NT2/D1 (cell line): ENCODE measurements at places on chromosomes 1 and 21.

- no peak for DNase-seq
Measured at GRCh38 chr21:31710586-31710985, 21.3 kb downstream of the SCAF4 start.

DNA sequence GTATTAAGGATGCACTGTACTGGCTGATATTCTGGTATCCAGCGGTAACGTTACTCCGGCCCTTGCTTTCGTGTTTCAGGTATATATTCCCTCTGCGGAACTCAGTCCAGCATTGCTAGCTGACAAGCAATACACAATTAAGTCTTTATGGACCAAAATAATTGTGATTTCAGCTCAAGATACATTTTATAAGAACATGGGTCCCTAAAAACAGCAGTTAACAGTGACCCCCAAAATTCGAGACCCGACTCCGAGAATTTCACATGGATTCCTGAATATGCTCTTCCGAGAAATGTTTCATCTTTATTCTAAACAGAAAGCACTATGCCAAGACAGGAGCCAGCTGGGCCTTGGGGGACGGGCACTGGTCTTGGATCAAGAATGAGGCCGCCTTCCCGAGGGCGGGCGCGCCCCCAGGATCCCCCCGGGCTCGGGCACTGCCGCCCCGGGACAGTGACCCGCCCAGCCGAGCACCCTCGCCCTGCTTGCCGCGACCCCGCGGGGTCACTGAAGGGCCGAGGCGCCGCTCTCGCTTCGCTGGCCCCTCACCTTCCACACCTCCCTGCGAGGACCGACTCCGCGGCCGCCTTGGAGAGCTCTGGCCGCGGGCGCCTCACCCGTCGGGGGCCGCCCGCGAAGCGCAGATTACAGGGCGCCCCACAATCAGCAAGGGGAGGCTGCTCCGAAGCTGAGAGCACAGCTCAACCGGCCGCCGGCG is 610 bp downstream of the SCYL3 start:
- DNase-seq: no peak

DNA sequence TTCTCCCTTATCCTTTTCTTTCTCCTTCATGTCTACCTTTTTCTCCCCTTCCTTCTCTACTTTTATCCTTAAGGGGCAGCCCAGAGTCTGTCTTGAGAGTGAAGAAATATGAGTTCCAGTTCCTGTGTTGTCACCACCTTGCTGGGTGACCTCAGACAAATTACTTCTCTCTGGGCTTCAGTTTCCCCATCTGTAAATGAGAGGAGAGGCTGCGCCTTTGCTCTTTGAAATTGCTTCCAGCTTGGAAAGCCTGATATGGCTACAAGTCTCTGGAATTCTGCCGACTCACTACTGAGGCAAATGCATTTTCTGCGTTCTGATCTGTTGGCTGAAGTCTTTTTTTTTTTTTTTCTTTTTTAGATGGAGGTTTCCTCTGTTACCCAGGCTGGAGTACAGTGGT is 119.2 kb downstream of the SYF2 start:
- DNase-seq: no peak

DNA sequence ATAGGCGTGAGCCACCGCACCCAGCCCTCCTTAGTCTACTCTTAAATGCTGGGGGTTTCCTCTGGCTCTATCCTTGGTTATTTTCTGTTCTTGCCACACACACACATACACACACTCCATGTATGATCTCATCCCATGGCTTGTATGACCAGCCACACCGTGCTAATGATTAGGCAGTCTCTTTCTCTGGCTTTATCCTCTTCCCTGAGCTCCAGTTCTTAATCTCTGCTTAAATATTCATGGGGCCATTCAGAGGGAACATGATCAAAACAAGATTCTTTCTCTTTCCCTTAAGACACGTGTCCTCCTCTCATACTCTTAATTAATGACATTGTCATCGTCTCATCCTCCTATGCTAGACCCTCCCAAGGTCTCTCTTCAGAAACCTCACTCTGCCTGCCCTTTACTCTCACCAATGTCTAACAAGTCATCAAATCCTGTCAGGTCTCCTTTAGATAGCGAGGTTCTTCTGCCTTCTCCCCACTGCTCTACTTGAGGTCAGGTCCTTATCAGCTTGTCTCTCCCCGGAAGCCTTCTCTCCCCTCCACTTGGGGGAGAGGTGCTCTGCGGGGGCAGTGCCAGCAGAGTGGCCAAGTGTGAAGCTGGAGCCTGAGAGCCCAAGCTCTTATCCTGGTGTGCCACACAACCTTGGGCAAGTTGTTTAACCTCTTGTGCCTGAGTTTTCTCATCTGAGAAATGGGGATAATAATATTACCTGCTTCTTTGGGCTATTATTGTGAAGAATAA is 83.0 kb upstream of the GNG12 start:
- DNase-seq: no peak

GRCh38 chr1:166612886-166613285 is 226.4 kb upstream of the POGK start:
- DNase-seq: no peak

DNA sequence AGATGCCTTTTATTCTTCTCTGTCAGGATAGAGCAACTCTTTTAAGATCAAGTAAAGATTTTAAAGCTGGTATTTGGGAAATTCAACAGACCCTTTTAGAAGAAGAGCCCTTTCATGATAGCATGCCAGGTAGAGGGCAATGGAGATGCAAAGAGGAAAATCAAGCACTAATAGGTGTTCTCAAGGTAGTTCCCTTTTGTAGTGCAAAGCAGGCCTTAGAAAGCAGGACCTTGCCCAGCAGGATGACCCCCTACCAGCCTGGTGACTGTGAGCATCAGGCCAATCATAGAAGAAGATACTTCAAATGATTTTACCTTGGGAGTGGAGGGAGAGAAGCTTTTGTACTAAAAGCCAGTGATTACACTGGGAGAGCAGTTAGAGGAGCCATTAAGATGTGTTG is 381.4 kb upstream of the ZRANB2 start:
- DNase-seq: peak; percentile 71

DNA sequence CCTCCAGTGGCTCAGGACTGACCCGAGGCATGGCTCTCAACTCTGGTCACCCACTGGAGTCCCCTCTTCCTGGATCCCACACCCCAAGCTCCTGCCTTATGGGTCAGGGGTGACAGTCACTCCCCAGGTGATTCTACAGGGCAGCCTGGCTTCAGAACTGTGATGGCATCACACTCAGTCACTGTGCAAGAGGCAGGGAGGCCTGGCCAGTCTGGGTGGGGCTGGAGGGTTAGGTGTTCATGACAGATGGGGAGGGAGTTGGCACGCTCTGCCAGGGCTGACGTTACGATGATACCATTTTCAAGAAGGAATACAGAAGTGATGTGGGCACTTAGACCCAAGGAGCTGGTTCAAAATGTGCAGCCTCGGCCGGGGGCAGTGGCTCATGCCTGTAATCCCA is 25.2 kb upstream of the ABCG1 start:
- DNase-seq: no peak

DNA sequence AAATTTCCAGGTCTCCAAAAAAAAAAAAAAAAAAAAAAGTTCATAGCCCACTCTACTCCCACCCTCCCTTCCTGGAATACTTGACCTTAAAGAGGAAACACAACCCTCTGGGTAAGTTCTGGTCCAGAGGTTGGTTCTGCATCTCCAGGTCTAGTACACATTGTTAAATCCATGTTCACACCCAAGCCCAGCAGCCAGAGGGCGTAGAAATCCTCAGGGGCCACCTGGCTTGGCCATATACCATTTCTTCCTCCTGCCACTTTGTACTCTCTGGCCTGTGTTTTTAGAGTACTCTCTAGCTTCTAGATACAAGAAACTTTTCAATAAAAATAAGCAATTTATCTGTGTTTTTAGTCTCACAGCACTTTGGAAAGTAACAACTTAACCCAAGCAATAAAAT is 89.3 kb downstream of the PHTF1 start:
- no peak for DNase-seq

DNA sequence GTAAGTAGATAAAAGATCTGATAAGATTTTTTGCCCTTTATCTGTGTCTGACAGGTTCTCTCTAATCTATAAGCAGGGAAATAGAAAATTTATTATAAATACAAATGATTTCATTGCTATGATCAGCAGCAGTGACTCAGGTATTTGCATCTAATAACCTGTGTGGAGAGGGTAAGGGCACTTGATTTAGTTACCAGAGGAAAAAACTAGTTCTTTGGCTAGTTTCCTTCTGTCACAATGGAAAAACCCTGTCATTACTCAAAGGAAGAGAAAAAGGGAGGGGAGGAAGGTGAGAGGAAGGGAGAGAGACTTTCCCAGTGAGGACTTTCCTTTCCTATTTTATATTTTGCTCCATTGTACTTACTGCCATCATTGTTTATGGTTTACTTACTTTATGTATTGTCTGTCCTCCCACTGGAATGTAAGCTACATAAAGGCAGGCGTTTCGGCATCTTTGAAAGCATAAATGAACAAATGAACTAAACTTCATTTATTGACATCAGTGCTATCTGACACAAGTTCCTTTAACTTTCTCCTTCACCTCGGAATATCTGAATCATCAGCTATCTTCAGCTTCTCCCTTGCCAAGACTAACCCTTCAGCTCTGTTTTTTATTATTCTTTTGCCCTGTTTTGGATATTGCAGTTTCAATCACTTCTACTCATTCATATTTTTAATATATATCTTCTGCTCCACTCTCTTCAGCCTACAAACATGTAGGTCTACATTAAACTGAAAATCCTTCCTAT is 34.9 kb downstream of the WDR3 start:
- no peak for DNase-seq

- DNase-seq: no peak
Measured at GRCh38 chr1:219220945-219221344, 47.3 kb downstream of the LYPLAL1 start.

GRCh38 chr1:10057343-10057742 is 24.6 kb downstream of the UBE4B start:
- DNase-seq: no peak

DNA sequence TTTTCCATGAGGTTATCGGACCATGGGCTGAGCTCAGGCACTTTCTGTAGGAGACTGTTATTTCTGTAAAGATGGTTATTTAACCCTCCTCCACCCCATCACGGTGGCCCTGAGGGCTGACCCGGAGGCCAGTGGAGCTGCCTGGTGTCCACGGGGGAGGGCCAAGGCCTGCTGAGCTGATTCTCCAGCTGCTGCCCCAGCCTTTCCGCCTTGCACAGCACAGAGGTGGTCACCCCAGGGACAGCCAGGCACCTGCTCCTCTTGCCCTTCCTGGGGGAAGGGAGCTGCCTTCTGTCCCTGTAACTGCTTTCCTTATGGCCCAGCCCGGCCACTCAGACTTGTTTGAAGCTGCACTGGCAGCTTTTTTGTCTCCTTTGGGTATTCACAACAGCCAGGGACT is 2.6 kb upstream of the CCDC28B start:
- DNase-seq: no peak

DNA sequence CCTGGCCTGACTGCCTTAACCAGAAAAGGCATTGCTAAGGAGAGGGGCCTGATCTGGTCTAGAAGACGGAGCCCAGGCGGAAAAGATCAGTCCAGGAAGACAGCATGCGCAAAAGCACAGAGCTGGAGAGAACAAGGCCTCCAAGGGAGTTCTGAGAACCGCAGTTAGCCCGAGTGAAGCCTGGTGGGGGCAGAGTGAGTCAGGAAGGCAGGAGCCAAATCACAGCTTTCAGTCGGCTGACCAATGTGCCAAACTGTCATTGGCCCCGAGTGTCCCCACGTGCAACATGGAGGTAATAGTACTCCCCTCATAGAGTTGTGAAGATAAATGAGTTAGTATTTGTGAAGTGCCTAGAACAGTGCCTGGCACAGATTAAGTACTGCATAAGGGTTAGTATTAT is 1.2 kb upstream of the TSPAN2 start:
- DNase-seq: no peak

DNA sequence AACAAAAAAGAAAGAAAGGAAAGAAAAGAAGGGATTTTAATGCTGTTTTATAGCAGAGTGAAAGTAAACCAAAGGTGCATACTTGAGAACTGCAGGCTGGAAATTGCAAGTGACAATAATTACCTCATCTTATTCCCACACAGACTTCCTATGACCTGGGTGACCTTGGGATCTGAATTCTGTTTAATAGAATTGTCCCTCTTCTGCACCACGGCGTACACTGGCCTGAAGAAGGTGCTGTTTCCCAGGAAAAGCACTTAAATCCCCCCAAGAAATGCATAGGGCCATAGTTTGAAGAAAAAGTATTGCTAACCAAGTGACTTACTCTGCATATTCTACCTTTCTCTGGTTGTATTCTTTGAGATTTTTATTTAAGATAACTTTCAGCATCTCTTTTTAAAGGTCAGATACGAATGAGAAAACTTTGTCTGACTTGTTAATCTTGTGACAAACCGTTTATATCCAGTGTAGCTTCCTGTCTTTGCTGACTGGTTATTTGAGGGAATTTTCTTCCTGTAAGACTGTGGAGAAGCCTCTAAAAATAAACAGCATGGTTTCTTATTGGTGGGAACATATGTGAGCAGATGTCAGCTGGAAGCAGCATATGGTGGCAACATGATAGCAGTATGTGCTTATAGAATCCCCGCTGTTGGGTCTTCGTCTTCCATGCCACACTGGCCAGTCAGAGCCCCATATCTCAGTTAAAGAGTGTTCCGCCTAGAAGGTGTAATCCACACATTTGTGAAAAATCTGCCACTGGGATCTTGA is 16.3 kb downstream of the TGFB2 start:
- no peak for DNase-seq

- no peak for DNase-seq
Measured at GRCh38 chr1:78884685-78885452, 121.7 kb downstream of the ADGRL4 start.

DNA sequence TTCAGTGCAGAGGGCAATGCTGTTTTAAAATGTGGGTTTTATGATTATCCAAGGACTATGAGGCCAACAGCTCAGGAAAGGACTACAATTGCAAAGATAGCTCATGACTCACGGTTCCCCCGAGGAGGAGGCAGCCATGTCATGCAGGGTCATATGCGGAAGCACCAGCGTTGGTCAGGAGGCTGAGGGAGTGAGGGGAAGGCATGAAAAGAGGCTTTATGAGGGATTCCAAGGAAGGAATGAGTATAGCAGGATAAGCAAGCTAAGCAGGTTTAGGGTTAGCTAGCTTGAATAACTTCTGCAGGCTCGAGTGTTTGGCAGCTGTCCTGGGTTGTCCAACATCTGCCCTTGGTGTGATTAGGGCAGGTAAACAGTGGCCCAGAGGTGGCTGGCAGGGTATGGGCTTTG is 495.1 kb downstream of the SETD4 start:
- DNase-seq: peak; percentile 27

GRCh38 chr1:55015123-55015522 is 16.4 kb downstream of the BSND start:
- DNase-seq: no peak

DNA sequence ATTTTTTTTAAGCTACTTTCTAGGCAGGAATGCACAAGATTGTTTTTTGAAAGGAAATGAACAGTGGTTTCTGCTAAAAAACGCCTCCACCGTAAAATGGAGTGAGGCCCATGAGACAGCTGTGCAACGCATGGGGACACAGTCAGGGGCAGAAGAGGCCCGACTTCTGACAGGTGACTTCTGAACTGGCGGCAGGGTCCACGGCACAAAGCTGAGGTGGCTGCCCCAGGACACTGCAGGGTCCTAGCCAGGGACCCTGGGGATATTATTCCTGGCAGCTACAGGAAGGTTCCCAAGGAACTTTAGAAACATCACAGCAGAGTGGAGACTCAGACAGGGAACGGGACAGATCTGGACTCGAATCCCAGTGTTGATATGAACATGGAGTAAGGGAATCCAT is 75.1 kb downstream of the SIM2 start:
- no peak for DNase-seq

GRCh38 chr1:38337711-38338110 is 291.1 kb upstream of the POU3F1 start:
- DNase-seq: no peak
